Stimulated activated naive CD8-positive, alpha-beta T cell treated with anti-CD3 and anti-CD28 coated beads, Interleukin-15, amount 100 ng/mL, for 72 hours (primary cell): ENCODE measurements at places on chromosomes 4 and X.

DNA sequence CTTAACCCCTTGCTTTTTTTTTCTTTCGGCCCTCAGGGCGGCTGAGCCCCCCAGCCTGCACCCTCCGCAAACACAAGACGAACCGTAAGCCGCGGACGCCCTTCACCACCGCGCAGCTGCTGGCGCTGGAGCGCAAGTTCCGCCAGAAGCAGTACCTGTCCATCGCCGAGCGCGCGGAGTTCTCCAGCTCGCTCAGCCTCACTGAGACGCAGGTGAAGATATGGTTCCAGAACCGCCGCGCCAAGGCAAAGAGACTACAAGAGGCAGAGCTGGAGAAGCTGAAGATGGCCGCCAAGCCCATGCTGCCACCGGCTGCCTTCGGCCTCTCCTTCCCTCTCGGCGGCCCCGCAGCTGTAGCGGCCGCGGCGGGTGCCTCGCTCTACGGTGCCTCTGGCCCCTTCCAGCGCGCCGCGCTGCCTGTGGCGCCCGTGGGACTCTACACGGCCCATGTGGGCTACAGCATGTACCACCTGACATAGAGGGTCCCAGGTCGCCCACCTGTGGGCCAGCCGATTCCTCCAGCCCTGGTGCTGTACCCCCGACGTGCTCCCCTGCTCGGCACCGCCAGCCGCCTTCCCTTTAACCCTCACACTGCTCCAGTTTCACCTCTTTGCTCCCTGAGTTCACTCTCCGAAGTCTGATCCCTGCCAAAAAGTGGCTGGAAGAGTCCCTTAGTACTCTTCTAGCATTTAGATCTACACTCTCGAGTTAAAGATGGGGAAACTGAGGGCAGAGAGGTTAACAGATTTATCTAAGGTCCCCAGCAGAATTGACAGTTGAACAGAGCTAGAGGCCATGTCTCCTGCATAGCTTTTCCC, 3.4 kb downstream of the MSX1 start:
- no peak for DNase-seq

DNA sequence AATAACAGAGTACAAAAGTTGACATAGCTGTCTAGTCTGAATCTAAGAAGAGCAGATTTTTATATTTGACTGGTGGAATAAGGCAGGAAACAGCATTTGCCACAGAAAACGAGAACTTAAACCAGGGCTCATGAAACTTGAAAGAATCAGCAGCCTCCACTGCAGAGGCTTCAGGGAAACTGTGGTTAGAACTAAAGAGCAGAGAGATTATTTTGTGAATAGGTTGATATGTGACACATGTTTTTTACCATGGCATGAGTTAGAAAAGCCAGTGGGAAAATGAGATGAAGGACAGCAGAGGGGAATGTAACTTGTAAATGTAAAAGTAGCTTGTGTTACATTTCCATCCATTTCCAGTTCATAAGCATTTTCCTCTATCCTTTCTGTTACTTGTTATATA, 63.7 kb upstream of the CAMK2D start:
- DNase-seq = no peak

DNA sequence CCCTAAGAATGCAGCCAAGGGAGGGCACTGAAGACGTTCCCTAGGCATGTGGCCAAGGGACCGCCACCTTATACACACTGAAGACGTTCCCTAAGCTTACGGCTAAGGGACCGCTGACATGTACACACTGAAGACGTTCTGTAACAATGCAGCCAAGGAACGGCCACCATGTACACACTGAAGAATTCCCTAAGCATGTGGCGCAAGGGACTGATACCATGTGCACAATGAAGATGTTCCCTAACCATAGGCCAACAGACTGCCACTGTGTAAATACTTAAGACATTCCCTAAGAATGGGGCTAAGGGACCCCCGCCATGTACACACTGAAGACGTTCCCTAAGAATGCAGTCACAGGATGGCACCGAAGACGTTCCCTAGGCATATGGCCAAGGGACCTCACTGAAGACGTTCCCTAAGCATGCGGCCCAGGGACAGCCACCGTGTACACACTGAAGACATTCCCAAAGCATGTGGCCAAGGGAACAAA, 36.1 kb downstream of the DHRSX start:
- no peak for DNase-seq

DNA sequence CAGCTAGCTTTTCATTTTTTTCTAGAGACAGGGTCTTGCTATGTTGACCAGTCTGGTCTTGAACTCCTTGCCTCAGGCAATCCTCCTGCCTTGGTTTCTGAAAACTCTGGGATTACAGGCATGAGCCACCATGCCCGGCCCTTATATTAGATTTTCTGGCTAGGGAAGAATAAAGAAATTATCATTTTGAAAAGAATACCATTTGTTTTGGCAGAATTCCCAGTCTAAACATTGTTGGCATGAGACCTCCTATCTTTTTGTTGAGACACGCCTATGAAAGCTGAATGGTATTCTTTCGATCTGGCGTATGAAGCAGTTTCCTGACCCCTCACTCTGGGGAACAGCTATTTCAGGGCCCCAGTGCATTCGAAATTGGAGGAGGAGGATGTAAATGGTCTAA, 107.0 kb downstream of the REPS2 start:
- DNase-seq = no peak

- no peak for DNase-seq
These were observed 28.9 kb upstream of the TLL1 start for GRCh38 chr4:165844161-165844560.

- DNase-seq = no peak
These were observed 78.3 kb downstream of the FIP1L1 start for GRCh38 chr4:53455766-53456165.

GRCh38 chrX:151370906-151371305, 26.1 kb upstream of the VMA21 start:
- DNase-seq = no peak

DNA sequence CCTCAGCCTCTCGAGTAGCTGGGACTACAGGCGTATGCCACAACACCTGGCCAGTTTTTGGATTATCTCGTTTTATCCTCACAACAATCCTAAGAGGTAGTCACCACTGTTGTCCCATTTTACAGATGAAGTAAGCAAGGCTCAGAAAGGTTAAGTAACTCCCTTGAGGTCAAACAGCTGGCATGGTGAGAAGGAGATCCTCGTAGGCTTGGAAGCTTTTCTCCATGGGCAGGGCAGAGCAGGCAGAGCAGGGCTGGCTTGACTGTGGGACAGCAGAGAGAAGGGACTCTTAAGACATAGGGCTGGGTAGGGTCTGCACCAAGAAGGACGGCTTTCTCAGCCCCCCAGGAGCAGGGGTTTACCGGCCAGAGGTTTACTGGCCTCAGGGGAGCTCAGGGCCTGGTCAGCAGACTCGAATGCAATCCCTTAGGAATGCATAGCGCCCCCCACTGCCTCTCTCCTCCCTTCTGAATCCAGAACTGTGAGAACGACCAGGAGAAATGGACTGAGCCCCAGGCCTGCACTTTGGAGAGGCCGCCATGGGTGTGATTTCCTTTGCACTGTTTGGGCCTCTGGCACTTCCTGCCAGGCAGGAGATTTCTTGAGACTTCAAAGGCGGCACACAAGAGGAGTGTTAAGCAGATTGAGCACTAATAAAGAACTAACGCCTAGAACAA, 14.0 kb upstream of the CDKN2AIP start:
- peak; percentile 30 for DNase-seq

DNA sequence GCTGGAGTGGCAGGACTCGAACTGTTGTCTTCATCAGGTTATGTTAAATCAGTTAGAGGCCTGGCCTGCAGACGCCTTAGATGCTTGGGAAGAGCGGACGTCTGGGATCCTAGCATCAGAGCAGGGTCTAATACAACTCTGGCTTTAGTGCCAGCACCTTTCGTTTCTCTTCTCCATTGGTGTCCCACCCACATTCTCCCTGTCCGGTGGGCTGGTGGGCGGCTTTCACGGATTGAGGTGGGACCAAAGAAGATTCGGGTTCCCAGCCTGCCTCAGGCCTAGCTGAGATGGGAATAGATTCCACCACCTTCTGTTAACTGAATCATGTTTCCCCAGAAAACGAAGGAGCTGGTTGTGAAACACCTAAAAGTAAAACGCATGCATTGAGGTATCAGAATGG, 939 bp downstream of the PDK3 start:
- DNase-seq = no peak

DNA sequence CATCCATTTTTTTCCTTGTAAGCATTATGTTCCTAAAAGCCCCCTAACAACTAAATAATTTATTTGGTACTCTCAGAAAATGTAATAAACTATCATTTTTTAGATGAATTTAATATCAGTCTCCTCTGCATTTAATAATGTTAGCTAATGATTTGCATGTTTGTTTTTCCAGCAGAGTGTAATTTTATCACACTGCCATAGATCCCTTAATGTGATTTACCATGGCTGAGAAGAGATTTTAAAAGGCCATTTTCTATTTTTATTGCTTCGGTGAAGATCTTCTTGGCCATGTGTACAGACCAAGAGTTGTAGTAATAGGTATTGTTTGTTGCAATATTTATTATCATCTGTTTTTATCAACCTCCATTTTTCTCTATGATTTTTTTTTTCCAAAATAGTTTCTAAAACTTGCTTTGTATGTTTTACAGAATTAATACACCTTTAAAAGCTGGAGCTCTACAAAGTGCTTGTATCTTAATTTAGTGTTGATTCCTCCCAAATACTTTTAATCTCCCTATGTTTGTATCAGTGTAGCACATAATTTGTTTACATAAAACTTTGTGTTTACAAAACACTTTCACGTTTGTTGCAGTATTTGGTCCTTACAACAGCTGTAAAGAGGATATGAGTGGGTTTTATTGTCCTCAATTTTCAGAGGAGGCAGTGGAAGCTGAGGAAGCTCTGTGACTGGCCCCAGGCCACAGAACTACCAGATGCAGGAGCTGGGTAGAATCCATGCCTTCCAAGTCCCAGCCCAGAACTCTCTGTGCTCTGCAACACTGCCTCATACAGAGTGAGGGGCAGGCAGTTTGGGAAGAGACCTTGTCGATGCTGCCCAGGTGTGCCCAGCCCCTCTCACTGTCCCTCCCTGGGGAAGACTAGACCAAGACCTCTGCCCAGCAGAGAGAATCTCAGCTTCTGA, 58.1 kb downstream of the FAM114A1 start:
- no peak for DNase-seq

DNA sequence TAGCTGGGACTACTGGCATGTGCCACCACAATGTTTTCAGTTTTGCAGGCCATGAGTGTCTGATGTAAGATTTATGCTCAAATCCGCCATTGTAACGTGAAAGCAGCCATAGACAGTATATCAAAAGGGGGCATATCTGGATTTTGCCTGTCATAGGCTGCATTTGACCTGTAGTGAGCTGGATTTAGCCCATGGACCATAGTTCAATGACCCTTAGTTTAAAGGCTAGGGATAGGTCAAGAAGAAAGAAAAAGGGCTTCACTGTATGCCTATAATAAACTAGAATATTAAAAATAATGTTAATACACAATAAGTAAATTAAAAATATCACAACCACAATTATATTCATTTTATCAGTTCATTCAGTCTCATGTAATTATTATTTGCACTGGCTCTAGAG, 181.8 kb downstream of the STIM2 start:
- DNase-seq = no peak

- no peak for DNase-seq
These were observed 67.9 kb downstream of the SLAIN2 start for GRCh38 chr4:48409203-48409602.

GRCh38 chr4:38665551-38666411, 1.8 kb downstream of the KLF3 start:
- no peak for DNase-seq

GRCh38 chr4:109729117-109729717, 653 bp downstream of the PLA2G12A start:
- no peak for DNase-seq

- DNase-seq = no peak
These were observed 99.5 kb upstream of the CTSO start for GRCh38 chr4:156053174-156053573.

GRCh38 chr4:150337734-150338133, 244.2 kb upstream of the MAB21L2 start:
- no peak for DNase-seq

- DNase-seq = no peak
These were observed 8.1 kb downstream of the COQ2 start for GRCh38 chr4:83276299-83277040.

GRCh38 chr4:158856852-158857251, 88.0 kb downstream of the FNIP2 start:
- DNase-seq = no peak

DNA sequence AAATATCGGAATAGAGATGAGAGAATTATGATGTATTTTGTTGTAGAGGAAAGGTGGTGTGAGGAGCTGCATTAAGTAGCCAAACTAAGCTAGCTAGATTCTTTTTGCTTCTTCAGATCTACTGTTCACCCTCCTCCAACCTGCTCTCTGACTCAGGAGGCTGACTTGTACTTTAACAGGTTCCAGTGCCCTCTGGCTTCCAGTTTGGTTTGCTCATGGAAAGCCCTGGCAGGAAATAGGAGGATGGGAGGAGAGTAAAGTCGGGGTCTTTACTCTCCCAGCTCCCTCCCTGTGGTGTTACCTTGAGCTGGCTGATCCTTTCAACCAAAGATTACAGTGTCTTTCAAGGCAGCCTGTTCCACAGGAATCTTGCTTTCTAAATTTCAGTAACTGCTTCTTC, 277.0 kb upstream of the EDA2R start:
- DNase-seq = no peak

GRCh38 chr4:147409350-147409749, 71.5 kb upstream of the EDNRA start:
- no peak for DNase-seq

GRCh38 chr4:6472008-6472386, 417 bp downstream of the PPP2R2C start:
- DNase-seq = no peak

DNA sequence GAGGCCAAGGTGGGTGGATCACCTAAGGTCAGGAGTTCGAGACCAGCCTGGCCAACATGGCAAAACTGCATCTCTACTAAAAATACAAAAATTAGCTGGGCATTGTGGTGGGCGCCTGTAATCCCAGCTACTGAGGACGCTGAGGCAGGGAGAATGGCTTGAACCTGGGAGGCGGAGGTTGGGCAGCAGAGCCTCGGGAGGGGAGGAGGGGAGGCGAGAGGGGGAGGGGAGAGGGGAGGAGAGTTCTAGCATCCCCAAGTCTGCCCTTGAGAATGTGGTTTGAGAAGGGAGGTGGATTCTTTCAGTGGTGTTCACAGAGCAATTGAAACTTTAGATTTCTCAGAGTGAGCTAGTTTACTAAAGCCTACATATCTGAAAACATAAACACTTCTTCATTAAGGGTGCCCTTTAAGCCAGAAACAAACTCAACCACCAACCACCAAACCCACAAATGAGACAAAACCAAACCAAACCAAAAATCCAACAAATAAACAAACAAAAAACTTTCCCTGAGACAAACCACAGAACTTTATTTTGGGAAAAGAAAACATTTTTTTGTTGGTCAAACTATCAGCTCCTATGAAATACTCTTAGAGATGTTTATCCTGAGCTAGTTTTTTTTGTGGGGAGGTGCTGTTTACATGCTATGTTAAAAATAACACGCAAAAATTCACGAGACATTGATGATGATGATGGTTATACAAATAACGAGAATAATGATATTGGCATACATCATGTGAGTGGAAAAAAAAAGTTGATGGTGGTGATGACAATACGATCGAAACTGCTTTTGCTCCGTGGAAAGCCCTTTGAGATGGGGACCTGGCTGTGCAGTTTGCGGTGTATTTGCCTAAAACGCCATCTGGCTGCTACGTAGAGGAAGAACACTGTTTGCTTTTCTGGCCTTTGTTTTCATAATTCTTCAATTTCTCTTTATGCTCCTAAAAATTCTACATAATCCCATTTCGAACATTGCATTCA, 98.2 kb upstream of the PRKX start:
- peak; percentile 54 for DNase-seq
